ENCODE measurements at places on chromosomes 13 and 19. TPM values are rescaled to one million over a fixed set of nuclear protein-coding genes. Genes with fewer than 3 reads are reported as not detected.

The COL4A1 gene
- 83.2 TPM for total RNA-seq

The CDC16 gene
- total RNA-seq: 40.8 TPM

The PSG7 gene
- total RNA-seq: 0.05 TPM

The XAB2 gene
- total RNA-seq: 29.4 TPM

The PSMD8 gene
- 486 TPM for total RNA-seq

The S1PR5 gene
- 1.7 TPM for total RNA-seq

The CHMP2A gene
- total RNA-seq: 194 TPM

All from A549 treated with CORT108297 at 1 μM for 4 hours (cell line).